ENCODE measurements at places on chromosomes 5 and 9. TPM values are rescaled to one million over a fixed set of nuclear protein-coding genes. Genes with fewer than 3 reads are reported as not detected.

IFNB1 gene
- not detected for total RNA-seq

PCDHB12 gene
- 0.67 TPM for total RNA-seq

SSNA1 gene
- total RNA-seq, result 164 TPM

KLHL3 gene
- total RNA-seq, result 0.46 TPM

DNA sequence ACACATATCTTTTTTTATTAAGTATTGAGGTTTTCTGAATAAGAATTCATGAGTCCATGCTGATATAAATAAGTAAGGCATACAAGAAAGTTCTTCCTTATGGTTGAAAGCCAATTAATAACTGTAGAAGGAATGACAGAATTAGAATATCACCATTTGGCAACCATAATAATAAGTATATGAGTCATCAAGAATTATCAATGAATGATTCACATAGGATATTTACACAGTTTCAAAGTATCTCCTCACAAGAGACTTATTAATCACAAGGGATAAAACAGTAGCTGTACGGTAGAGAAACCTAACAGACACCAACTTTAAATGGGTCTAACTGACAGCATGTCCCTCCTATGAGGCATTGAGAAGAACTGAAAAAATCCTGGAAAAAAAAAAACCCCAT is 161.6 kb downstream of the NR3C1 start:
- H3K4me3 ChIP-seq, result no peak overlapping the region
- H3K27ac ChIP-seq, result peak overlapping the region; percentile 95
- DNase-seq, result no peak
- H3K36me3 ChIP-seq, result no peaks in the 10 kb centered on the region
- peaks cover 42% of the 10 kb centered on the region for H3K4me1 ChIP-seq

- no peak overlapping the region for H3K27ac ChIP-seq
- H3K27me3 ChIP-seq, result no peaks in the 10 kb centered on the region
- H3K36me3 ChIP-seq, result no peaks in the 10 kb centered on the region
- DNase-seq, result no peak
- peaks cover 3% of the 10 kb centered on the region for H3K4me1 ChIP-seq
Measured at GRCh38 chr9:125119643-125120286, 23.6 kb downstream of the SCAI start.

- H3K36me3 ChIP-seq, result no peaks in the 10 kb centered on the region
- no peak overlapping the region for H3K4me3 ChIP-seq
- H3K27ac ChIP-seq, result no peak overlapping the region
- no peaks in the 10 kb centered on the region for H3K4me1 ChIP-seq
- H3K27me3 ChIP-seq, result no peaks in the 10 kb centered on the region
- no peak for DNase-seq
Measured at GRCh38 chr9:71780953-71781352, 12.6 kb upstream of the CEMIP2 start.

GRCh38 chr5:32443145-32443540 is 1.4 kb downstream of the ZFR start:
- peak overlapping the region; percentile 92 for H3K27ac ChIP-seq
- H3K4me1 ChIP-seq, result peaks cover 35% of the 10 kb centered on the region
- no peak for DNase-seq

DNA sequence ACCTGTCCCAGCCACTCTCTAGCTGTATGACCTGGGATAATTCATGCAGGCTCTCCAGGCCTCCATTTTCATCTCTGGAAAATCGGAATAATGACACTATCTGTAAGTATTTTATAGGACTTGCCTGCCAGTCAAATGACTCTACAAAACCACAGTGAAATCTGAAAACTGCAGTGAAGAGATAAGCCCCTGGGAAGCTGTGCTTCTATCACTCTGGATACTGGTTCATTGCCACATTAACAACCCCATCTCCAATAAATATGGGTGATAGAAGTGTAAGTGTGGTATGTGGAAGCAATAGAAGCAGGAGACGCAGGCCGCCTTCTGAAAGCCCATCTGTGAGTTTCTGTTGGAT is 31.8 kb downstream of the WHRN start:
- H3K27ac ChIP-seq, result no peak overlapping the region
- no peaks in the 10 kb centered on the region for H3K4me1 ChIP-seq
- H3K27me3 ChIP-seq, result no peaks in the 10 kb centered on the region
- H3K4me3 ChIP-seq, result no peak overlapping the region
- DNase-seq, result no peak

GRCh38 chr9:76701441-76702039 is 62.7 kb upstream of the PCA3 start:
- no peak for DNase-seq
- no peaks in the 10 kb centered on the region for H3K4me1 ChIP-seq
- no peaks in the 10 kb centered on the region for H3K36me3 ChIP-seq
- H3K4me3 ChIP-seq, result no peak overlapping the region

Measured in gastrocnemius medialis (tissue), 4 donors.